ENCODE measurements at places on chromosomes 3 and 15.
A peak's percentile ranks its signal among the peaks of the same experiment; 100 is the strongest.

GRCh38 chr15:95269242-95270183, 1038.2 kb downstream of the MCTP2 start:
- DNase-seq, result no peak

GRCh38 chr3:111979434-111980038, 710 bp downstream of the ABHD10 start:
- DNase-seq, result no peak

DNA sequence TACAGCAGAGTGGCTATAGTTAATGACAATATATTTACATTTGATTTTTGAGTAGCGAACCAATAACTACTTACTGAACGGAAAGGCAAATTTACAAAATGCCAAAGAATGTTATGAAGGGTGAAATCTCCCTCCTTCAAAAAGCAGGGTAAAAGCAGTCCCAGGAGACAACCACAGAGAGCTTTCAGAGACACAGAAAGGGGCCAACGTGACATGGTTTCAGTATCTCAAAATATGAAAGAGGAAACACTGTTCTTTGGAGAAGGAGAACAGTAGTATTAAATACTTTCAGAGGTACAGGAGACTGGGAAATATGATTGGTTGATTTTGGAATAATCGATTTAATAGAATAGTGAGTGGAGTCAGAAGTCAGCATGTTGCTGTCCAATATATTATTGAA, 52.3 kb upstream of the ROBO1 start:
- DNase-seq, result no peak

DNA sequence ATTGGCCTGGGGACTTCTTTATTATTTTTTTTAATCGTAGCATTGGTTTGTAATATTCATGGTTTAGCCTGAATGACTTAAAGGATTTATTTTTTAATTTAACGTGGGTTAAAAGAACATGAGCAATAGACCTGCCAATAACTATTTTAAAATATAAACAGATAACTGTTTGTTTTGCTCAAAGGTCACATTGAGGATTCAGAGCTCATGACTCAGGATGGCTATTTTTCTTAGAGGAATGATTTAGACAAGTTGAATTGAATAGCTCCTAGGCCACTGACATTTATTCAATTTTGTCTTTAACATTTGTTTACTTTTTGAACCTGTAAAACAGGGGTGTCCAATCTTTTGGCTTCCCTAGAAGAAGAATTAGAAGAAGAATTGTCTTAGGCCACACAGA, 68.5 kb downstream of the ITPR1 start:
- no peak for DNase-seq

DNA sequence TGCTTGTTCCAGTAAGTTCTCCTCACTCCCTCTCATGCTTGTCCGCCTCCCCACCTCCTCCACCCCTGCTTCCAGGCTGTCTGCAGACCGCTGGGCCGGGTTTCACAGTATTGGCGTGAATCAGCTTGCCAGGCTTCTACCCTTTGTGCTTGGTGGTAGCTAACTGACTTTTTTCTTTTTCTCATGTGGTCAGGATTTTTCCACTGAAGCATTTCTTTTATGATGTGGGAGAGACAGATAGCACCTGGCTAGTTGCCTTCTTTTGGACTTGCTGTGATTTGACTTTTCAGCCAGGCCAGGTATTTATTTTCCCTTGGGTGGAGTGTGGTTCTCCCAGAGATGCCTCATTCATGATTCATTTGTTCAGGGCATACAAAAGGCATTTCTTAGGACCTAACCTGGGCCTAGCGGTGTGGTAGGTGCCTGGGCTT, 60.6 kb downstream of the ST6GAL1 start:
- no peak for DNase-seq

GRCh38 chr3:62168356-62168755, 205.0 kb downstream of the FEZF2 start:
- no peak for DNase-seq

GRCh38 chr3:183128709-183129108, 29.4 kb upstream of the MCCC1 start:
- no peak for DNase-seq

GRCh38 chr3:128217702-128218547, 64.6 kb downstream of the EEFSEC start:
- DNase-seq, result no peak

- no peak for DNase-seq
Measured at GRCh38 chr3:140834266-140835037, 107.2 kb upstream of the SLC25A36 start.

DNA sequence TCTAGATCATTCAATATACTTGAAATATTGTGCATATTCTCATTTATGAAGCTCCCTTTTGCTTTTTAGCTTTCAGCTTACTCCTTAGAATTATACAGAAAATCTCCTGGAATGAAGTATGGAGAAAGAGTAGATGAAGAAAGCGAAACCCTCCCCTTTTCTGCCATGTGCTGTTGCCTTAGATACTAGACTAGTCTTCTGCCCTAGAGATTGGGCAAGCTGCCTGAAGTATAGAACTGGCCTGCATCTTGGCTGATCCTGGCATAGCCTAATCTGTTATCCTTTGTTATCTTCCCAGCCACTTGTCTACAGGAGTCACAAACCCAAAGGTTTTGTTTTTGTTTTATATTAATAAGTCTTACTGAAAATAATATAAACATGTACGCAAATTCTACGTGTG, 138.8 kb downstream of the RBPMS2 start:
- no peak for DNase-seq

- no peak for DNase-seq
Measured at GRCh38 chr15:48946074-48946839, 17.5 kb downstream of the SHC4 start.

DNA sequence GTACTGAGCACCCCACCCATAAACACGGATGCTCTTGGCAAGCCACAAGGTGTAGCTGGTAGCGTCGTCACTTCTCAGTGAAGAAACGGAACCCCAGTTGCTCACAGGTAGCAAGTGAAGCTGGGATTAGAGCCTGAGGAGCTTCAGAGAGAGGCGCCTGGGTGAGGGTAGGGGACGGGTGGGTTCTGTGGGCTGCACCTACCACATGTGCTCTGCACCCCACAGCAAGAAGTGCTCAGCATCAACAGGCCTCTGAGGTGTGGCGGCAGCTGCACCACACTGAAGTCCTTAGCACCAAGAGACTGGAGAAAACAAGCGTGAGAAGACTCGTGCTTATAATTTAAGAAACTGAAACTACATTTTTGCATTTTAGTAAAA, 9.8 kb downstream of the MAP6D1 start:
- DNase-seq, result peak; percentile 55

DNA sequence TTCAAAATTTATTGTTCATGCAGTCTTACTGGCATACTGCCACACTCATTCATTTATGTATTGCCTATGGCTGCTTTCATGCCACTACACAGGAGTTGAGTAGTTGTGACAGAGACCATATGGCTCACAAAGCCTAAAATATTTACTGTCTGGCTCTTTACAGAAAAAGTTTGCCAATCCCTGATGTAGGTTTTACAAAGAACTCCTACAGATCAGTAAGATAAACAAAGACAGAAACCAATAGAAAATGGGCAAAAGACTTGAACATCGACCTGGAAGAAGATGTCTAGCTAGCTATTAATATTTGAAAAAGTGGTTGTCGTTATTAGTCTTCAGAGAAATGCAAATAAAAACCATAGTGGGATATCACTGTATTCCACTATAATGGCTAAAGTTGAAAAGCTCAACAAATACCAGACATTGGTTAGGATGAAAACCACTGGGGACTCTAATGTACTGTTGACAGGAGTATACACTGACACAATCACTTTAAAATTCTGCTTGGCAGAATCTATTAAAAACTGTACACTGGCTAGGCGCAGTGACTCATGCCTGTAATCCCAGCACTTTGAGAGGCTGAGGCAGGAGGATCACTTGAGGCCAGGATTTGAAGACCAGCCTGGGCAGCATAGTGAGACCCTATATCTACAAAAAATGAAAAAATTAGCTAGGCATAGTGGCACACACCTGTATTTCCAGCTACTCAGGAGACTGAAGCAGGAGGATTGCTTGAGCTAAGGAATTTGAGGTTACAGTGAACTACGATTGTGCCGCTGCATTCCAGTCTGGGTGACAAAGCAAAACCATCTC, 87.7 kb downstream of the NEO1 start:
- DNase-seq, result no peak

DNA sequence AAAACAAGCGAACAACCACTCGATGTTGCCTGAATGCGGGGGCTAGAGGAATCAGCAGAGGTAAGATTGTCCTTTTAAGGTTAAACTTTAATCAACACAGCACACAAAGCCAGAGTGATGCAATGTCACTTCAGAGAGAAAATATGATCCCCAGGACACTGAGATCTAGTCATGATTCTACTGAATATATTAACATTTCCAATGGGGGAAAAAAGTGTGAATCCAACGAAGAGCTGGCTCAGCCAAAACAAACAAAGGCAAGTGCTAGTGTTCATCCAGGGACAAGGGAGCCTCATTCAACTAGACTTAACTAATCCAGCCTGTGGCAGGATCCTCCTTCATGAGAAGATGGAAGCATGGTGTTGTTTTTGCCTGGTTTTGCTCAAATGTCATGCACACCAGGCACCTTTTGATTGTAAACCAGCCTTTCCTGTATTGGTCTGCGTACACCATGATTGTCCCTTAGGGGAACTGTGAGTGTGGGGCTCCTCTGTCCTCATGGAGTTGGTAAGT, 35.8 kb downstream of the SCG5 start:
- no peak for DNase-seq

GRCh38 chr3:155585384-155585783, 159.5 kb downstream of the PLCH1 start:
- no peak for DNase-seq

GRCh38 chr3:86388820-86389219, 602.1 kb downstream of the VGLL3 start:
- DNase-seq, result no peak

- DNase-seq, result no peak
Measured at GRCh38 chr3:52555056-52555455, 18.7 kb downstream of the UQCC5 start.

- DNase-seq, result no peak
Measured at GRCh38 chr3:142680710-142681109, 43.1 kb upstream of the TRPC1 start.

DNA sequence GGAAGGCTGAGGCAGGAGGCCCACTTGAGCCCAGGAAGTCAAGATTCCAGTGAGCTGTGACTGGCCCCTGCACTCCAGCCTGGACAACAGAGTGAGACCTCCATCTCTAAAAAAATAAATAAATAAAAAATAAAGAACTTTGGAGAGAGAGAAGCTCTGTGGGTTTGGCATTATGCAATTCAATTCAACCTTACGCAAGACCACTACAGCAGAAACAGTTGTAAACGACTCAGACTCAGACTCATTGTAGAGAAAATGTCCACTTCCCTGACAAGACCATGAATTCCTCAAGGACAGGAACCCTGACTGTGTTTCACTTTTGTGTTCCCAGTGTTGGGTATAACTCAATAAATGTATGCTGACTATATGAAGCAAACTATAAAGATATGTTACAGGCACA, 90.3 kb upstream of the C3orf80 start:
- DNase-seq, result no peak

DNA sequence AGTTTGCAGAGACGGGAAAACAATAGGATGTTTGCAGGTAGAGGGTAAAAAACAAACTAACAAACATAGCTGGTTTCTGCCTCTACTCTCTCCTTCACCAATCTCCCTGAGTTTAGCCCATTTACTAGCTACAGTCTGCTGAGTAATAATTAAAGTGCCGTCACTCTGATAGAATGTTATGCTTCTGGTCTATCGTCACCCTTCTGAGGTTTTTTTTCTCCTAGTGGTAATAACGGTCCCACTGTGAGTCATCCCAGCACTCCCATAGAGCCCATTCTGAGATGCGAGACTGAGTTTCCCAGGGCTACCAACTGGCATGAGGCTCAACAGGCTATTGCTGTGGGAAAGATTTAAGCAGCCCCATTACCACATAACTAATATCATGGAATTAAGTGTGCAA, 56.4 kb downstream of the PLAAT1 start:
- no peak for DNase-seq

DNA sequence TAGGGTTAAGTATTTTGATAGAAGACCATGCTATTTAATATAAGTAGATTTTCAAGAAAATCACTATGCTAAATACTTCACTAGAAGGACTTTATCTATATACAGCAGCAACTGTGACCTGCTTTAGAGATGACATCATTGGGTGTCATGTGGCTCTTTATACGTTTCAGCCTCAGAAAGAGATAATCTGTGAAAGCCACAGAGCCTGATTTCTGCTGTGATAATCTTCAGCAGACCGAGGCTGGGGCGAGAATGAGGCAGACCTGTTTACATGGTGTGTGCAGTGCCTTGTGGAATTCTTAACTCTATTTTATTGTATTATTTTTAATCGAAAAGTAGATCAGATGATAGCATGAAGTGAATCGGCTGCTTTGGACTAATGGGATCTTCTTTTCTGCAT, 471.2 kb downstream of the MFSD1 start:
- DNase-seq, result no peak

DNA sequence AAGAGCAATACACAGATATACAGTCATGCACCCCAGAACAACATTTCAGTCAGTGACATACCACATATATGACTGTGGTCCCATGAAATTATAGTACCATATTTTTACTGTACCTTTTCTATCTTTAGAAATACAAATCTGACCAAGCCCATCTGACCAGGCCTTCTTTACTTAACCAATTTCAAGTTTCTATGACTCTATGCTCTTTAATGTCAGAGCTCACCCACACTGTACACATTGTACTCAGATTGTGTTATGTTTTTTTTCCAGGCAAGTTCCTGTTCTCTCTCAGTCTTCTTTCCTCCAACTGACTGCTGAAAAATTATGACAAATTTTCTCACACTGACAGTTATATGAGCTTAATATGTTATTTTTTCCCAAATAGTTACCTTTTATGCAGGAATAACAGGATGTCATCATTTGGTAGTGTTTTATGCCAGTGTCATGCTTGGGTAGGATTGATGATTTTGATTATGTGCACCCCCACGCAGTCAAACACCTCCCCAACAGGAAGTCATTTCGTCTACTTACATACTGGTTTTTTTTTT, 8.0 kb upstream of the CBLB start:
- no peak for DNase-seq

DNA sequence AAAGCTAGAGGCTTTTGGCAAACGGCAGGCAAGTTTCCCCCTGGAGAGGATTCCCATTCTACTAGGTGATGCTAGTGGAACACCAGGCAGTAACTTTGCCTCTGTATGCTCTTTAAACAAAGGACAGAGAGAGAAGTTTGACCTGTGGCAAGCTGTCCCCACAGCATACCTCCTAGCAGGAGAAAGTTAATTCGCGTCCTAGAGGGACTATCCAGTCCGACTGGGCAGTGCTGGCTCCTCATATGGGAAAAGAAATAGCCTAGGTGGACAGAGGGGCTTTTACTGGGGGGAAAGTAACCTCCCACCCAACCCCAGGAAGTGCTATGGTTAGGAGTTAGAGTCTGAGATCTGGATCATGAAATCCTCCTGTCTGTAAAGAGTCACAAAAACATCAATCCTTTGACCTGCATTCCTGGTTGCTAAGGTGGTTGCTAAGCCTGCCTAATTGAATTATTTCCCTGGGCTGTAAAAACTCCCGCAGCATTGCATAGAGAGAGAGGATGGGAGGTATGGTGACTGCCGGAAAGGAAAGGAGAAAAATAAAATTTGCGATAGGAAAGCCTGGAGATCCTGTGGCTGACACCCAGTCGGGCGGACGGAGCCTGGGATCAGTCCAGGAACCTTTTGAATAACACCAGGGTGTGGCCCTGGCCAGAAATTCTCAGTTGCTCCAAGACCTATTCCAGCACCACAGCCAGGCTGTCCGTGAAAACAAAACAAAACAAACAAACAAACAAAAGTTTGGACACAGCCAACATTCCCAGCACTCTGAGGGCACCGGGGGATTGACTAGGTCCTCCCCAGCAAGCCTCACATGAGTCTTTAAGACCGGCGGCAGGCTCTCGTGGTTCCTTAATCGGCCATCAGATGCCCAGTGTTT, 67.7 kb upstream of the ATP11B start:
- no peak for DNase-seq

Measured in GM12891 (cell line).